Stomach (tissue), 19 donors: ENCODE measurements at places on chromosomes 16 and 17.
A peak's percentile ranks its signal among the peaks of the same experiment; 100 is the strongest.

DNA sequence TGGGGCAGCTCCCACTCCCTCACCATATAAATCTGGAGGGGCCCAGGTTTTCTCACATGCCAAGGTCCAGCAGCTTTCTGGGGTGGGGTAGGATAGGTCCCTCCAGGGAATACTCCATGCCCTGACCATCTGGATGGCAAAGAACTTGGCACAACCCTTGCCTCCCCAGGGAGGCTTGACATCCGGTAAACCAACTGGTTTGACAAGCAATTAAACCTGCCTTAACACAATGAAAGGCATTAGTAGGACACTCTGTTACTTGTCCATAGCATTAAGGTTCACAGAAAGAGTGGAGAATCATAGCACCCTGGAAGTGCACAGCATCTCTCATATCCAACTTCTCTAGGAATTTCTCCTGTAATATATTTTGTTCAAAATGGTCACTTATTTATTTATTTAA lies 63.9 kb upstream of the MAF start:
- DNase-seq = no peak

DNA sequence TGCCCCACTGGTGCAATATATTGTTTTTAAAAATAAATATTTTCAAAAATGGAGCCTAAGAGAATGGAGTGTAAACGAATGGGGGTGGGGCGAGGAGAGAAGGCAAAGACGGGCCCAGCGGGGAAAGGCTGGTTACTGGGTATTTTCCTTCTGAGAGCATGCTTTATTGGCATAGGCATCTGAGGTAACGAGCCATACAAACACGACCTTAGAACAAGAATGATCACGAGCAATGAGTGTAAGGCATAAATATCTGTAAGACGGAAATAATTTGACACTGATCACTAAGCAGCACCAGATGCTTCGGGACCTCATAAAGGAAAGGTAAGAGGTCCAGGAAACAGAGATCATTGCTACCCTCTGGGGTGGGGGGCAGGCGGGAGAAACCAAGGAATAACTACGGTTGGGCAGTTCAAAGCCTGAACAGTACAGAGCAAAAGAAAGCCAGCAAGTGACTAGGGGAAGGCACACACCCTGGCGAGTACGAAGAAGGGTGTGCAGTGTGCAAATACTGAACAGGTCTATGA lies 959 bp downstream of the SSH2 start:
- DNase-seq = peak; percentile 73

GRCh38 chr17:38584350-38584925 lies 21.3 kb downstream of the SRCIN1 start:
- DNase-seq = peak; percentile 86

GRCh38 chr17:10072556-10073425 lies 125.6 kb downstream of the GAS7 start:
- no peak for DNase-seq

- DNase-seq = no peak
Observed at GRCh38 chr16:65316808-65317207, 194.9 kb upstream of the CDH11 start.

- no peak for DNase-seq
Observed at GRCh38 chr16:25403852-25404251, 146.2 kb upstream of the ZKSCAN2 start.

DNA sequence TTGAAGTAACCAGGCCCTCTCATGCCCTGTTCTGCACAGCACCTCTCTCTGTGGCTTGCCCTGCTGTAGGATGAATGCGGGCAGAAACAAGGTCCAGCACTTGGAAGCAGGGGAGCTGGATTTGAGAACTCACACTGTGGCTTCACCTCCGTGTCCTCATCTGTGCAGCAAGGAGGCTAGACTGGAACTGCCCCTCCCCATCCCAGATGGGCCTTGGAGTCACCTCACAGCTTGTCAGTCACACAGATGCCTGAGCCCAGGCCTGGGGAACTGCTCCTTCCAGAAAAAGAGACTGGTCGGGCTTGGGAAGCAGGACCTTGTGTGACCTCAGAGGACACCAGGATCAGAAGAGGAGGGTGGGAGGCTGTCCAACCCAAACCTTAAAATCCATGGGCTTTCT lies 180.8 kb downstream of the CCT6B start:
- no peak for DNase-seq

DNA sequence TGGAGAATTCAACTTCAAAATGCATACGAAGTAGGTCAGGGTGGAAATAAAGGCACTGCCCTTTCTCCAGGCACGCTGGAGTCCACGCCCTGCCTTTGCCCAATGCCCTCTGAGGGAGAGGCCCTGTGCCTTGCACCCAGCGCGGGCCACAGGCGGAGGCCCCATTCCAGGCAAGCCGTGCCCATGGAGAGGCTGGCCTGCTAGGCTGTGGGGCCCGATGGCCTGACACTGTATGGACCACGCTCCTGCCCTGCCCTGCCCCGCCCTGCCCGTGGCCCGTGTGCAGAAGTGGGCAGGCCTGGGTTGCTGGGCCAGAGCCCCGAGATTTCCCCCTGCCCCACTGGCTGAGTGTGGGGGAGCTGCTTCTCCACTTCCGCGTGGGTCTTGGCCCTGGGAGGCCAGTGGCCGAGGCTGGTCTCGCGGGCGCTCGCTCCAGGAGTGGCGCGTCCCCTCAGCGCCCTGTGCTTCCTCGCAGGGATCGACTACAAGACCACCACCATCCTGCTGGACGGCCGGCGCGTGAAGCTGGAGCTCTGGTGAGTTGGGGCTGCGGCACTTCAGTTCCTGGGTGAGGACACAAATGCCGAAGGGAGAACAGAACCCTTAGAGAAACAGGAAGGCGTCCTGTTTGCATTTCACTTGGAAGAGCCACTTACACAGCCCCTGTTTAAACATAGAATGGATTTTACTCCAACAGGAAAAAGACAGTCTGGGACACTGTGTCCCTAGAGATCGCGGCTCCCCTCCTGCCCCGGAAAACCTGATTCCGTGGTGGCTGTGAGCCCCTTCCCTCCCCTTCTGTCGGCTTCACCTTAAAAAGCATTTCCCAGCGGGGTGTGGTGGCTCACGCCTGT lies 13.8 kb upstream of the WFIKKN1 start:
- DNase-seq = no peak

- DNase-seq = no peak
Observed at GRCh38 chr16:82874672-82875071, 247.9 kb downstream of the CDH13 start.

DNA sequence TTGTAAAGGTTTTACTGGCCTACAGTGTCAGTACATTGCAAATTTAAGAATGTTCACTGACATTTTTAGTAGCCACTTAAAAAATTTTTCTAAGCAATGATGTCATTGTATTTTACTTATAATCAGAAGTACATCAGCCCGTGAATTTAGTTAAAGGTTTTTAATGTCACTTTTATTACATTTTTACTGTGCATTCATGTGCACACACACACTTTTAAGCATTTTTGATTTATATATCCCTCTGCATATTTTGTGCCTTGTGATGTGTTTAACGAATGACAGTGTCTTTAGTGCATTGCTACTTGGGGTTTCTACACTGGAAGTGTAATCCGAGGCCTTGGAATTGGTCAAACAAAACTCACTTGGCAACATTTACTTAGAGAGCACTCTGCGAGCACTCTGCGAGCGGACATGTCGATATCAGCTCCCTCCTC lies 190.4 kb downstream of the WWOX start:
- DNase-seq = no peak

DNA sequence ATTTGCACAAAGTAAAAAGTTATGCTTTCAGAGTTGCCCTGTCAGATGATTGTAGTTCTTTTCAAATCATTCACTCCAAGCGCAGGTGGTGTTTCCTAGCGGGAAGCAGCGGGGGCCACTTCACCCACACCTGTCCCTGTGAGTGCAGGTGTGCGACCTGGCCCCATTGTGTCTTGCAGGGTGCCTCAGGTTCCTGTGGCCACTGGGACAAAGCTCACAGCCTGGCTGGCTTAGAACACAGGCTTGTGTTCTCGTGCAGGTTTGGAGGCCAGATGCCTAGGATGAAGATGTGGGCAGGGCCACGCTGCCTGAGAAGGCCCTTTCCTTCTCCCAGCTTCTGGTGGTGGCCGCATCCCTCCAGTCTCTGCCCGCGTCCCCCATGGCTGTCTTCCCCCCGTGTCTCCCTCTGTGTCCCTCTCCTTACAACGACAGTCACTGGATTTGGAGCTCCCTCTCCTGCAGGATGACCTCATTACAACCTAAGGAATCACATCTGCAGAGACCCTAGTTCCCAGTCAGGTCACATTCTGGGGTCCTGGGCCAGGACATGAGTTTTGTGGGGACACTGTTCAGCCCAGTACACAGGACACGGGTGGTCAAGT lies 90.5 kb downstream of the NPIPB11 start:
- DNase-seq = no peak

- DNase-seq = no peak
Observed at GRCh38 chr16:2711370-2712062, 8.5 kb downstream of the PRSS27 start.

GRCh38 chr17:1710807-1711553 lies 803 bp upstream of the TLCD2 start:
- DNase-seq = no peak

DNA sequence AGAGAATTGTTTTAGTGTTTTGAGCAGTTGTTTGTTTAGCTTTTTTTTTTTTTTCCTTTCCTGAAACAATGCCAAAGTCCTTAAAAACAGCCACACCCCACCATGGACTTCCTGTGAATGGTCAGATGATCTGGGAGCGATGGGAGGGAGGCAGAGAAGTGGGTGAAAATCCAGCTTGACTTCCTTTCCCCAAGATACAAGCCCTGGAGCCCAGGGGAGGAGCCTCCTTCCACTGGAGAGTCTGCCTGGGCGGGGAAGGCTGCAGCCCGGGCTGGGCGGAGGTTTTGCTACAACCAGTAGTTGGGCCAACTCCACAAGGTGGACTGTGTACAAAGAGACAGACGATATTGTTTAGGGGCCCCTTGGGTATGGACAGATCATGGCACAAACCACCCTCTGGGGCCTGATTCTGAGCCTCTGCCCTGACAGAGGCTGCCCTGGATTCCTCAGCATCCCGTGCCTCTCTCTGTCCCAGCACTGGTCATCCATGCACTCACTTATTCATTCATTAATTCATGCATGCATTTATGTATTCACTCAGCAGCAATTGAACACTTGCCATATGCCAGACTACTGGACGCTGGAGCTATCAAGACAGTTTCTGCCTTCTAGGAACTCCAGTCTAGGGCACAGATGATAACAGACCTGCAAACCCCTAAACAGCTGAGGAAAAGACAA lies 29.8 kb downstream of the WSB1 start:
- DNase-seq = peak; percentile 91

DNA sequence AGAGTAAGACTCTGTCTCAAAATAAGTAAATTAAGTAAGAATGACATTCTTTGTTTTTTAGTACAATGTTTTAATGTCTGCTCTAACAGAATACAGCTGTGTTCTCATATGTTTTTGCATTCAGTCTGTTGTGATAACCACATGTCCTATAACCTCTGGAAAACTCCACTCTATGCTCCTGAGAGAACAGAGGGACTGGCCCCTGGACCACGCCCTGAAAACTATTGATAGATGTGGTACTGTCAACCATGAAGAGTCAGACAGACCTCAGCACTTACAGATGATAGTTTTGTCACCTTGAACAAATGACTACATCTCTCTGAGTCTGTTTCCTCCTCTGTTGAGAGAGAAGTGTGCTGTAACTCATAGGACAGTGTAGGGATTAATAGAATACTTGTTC lies 7.9 kb downstream of the SUPT6H start:
- no peak for DNase-seq

GRCh38 chr17:40514013-40514875 lies 12.8 kb upstream of the TNS4 start:
- no peak for DNase-seq

DNA sequence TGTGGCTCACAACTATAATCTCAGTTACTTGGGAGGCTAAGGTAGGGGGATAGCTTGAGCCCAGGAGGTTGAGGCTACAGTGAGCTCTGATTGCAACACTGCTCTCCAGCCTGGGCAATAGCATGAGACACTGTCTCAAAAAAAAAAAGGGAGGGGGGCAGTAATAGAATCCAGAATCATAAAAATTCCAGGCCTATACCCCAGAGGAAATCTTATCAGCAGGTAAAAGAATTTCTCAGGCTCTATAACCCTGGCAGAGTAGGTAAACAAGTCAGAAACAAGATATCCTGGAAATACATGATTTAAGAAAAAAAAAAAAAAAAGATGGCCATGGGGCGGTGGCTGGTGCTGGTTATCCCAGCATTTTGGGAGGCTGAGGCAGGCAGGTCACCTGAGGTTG lies 12.9 kb downstream of the SPAG9 start:
- no peak for DNase-seq

DNA sequence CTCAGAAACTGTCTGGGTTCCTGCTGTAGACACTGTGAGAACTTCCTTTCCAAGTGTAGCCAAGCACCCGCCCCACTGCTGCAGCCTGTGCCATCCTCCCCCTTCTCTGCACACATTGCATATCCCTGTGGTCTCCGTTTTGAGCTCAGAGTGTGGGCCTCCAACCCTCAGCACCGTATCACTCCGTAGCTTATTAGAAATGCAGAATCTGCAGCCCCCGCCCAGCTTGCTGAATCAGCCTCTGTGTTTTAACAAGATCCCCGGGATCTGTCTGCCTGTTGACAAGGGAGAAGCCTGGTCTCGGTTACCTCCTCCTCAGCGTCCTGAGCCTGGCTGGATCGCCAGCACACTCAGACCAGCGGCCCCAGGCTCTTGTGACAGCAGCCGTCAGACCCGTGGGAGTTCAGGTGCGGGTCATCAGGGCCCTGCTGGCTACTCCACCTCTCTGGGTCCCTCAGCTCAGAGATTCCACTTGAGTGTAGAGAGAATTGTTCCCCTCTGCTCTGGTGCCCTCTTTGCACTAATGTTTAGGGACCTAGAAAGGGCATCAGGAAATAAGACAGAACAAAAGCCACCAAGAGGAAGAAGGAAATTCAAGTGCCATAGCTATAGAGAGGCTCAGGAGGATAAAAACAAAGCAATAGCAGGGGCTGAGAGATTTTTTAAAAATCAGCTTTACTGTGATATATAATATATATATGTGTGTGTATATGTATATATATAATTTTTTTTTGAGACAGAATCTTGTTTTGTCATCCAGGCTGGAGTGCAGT lies 92.3 kb downstream of the PITPNC1 start:
- no peak for DNase-seq

GRCh38 chr16:88569985-88570690 lies at the start of gene ZC3H18:
Gene ZC3H18 (plus strand): TSS chr16:88570403. CDS start chr16:88577124, 6,721 bp downstream.
- peak; percentile 98 for DNase-seq

DNA sequence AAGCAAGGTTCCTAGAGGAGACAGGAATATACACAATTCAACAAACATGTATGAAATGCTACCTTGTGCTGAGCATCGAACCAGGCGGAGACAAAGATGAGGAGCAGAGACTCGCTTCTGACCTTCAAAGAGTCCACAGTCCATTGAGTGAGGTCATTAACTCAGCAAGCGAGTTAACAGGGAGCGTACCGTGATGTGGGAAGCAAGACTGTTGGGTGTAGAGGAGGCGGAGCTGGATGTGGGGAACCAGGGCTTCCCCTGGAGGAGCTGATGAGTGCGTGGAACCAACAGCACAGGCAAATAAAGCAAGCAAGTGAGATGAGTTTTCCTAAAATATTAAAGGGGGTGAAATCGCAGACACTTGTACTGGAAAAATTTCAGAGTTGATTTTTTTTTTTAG lies 65.0 kb downstream of the NXN start:
- DNase-seq = no peak

DNA sequence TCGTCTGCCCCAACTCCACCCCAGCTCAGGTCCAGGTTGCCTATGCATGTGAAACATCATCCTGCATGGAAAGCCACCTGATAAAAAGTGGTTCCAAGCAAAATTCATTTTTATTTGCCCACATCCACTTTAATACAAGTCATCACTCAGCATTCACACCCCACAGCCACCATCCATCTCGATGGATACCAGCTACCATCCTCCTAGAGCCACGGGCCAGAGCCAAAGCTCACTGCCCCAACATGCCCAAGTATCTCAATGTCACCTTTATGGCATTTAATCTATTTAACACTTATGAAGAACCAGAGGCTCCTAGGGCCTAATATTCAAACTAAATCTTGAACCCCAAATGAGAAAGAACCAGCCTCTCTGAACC lies 70.5 kb downstream of the COPRS start:
- no peak for DNase-seq
